T-cell (primary cell): ENCODE measurements at places on chromosomes 12 and 14. TPM values are rescaled to one million over a fixed set of nuclear protein-coding genes. Genes with fewer than 3 reads are reported as not detected.
A peak's percentile ranks its signal among the peaks of the same experiment; 100 is the strongest.

DNA sequence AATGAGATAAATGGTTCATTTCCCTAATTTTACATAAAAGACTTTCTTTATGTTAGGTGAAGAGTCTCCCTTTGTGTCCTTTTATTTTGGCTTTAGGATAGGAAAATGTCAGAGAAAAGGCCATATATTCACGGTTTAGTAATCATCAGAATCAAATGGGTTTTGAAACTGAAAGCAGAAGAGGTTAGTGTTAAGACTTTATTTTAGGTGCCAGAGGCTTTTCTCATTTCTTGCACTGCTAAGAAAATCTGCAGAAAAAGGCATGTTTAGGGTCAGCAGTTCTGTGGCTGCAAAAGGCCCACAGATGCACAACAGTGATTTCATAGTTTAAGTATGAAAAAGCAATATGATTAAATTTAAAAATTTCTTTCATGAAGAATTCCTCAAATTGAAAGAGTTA, 80.4 kb upstream of the SINHCAF start:
- no peak for DNase-seq
- H3K27ac ChIP-seq: no peak overlapping the region
- H3K4me1 ChIP-seq: no peaks in the 10 kb centered on the region
- no peak overlapping the region for H3K4me3 ChIP-seq
- no peaks in the 10 kb centered on the region for H3K36me3 ChIP-seq
- peaks cover 4% of the 10 kb centered on the region for H3K27me3 ChIP-seq

DNA sequence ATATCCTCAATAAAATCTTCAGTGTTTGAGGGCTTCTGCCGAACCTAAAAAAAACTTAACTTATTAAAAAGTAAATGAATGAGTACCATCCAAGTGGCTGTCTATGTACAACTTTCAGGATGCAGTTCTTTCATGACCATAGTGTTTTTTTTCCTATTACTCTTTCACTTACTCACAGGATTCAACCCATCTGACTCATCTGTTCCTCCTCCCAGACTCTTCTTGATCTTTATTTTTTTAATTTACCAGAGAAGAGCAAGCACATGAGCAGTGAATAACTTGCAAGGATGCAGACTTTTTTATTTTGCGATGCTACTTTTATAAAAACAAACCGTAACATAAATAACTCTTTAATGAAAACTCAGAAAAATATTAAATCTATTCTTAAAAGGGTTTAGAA, 24.5 kb downstream of the RECQL start:
- H3K27me3 ChIP-seq: no peaks in the 10 kb centered on the region
- H3K36me3 ChIP-seq: peaks cover 7% of the 10 kb centered on the region
- H3K4me1 ChIP-seq: no peaks in the 10 kb centered on the region
- H3K27ac ChIP-seq: no peak overlapping the region
- DNase-seq: no peak

GRCh38 chr14:103128631-103129300, 5.5 kb downstream of the TNFAIP2 start:
- no peak overlapping the region for H3K27ac ChIP-seq
- peaks cover 6% of the 10 kb centered on the region for H3K4me1 ChIP-seq
- H3K4me3 ChIP-seq: no peak overlapping the region
- peaks cover 30% of the 10 kb centered on the region for H3K27me3 ChIP-seq
- no peaks in the 10 kb centered on the region for H3K36me3 ChIP-seq

DNA sequence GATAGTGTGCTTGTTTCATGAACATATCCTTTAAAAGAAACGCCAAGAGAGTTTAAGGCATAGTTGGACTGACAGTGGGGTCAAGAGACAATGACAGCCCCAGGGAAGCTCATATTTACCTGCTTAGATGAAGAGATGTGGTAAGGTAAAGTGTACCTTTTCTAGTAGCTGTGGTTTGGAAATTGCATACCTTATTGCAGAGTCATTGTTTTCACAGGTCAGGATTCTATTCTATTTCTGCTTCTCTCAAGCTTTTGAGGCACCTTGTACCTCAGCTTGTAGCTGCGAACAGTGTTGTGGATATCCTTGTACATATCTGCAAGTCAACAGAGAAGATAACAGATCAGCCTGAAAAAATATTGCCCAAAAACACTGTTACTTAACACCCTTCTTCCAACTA, 47.7 kb downstream of the ATP6V1D start:
- no peaks in the 10 kb centered on the region for H3K27me3 ChIP-seq
- no peak overlapping the region for H3K27ac ChIP-seq
- no peaks in the 10 kb centered on the region for H3K4me1 ChIP-seq

DNA sequence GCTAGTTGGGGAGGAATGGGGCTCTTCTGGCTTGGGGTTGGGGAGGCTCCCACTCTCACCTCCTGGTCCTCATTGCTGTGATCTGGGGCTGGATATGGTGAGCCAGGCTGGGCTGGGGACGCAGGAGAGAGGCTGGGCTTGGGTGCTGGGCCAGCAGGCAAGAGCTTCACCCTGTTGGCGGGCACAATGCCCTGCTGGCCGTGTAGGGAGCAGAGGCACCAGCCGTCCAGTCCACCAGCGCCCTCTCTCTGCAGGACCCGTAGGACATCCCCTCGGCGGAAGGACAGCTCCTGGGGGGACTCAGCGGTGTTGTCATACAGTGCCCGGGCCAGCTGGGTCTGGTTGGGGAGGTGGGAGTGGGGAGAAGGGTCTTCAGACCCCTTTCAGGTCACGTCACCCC, 4.5 kb downstream of the EFS start:
- H3K27ac ChIP-seq: no peak overlapping the region
- DNase-seq: no peak
- peaks cover 6% of the 10 kb centered on the region for H3K27me3 ChIP-seq
- H3K4me1 ChIP-seq: no peaks in the 10 kb centered on the region
- H3K4me3 ChIP-seq: no peak overlapping the region

DNA sequence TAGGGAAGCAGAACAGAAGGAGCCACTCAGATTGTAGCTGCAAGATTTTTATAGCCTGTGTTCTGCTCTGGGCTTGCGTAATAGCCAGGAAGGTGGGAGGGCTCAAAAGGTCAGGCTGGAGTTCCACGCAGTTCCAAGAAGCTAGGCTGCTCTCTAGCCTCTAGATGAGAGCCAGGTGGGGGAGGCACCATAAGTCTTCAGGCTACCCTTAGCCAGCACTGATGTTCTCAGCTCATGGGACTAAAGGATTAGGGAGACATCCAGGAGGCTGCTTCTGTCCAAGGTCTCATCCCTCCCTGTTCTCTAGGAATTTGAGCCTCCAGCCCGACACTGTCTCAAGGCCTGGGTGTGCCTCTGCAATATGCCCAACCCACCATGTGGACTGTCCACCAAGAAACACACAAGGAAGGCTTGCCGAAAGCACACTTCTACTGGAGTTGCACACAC, 1.7 kb downstream of the LMBR1L start:
- peaks cover 8% of the 10 kb centered on the region for H3K36me3 ChIP-seq
- H3K27me3 ChIP-seq: peaks cover 2% of the 10 kb centered on the region
- no peak for DNase-seq
- peak overlapping the region; percentile 96 for H3K4me3 ChIP-seq
- peaks cover 37% of the 10 kb centered on the region for H3K4me1 ChIP-seq
- H3K27ac ChIP-seq: peak overlapping the region; percentile 90

DNA sequence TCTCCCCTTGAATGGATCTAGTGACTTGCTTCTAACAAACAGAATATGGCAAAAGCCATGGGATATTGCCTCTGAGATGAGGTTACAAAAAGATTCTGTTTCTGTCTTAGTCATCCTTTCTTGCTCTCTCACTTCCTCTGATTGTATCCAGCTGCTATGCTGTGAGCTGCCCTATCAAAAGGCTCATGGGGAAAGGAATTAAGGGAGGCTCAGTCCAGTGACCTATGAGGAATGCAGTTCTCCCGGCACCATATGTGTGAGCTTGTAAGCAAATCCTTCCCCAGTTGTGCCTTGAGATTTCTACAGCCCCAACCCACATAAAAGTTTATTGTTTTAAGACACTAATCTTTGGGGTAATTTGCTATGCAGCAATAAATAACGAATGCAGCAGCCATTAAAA, 183.1 kb downstream of the KLHL28 start:
- no peak overlapping the region for H3K4me3 ChIP-seq
- DNase-seq: no peak
- H3K4me1 ChIP-seq: no peaks in the 10 kb centered on the region
- H3K36me3 ChIP-seq: no peaks in the 10 kb centered on the region
- H3K27me3 ChIP-seq: no peaks in the 10 kb centered on the region

- DNase-seq: no peak
- H3K27ac ChIP-seq: peak overlapping the region; percentile 98
- no peak overlapping the region for H3K4me3 ChIP-seq
- peaks cover 4% of the 10 kb centered on the region for H3K36me3 ChIP-seq
- H3K4me1 ChIP-seq: peaks cover 33% of the 10 kb centered on the region
- H3K27me3 ChIP-seq: no peaks in the 10 kb centered on the region
These were observed 1.4 kb upstream of the CNOT2 start for GRCh38 chr12:70241845-70242244.

GPRC5D gene
- not detected for total RNA-seq

NFATC4 gene
- 0.33 TPM for total RNA-seq

LRRC43 gene
- total RNA-seq: not detected

MIS18BP1 gene
- 27.6 TPM for total RNA-seq
